Naive thymus-derived CD4-positive, alpha-beta T cell (primary cell): ENCODE measurements at places on chromosomes 4 and X.

- no peak for DNase-seq
These were observed 680.6 kb upstream of the CPEB2 start for GRCh38 chr4:14321723-14322122.

DNA sequence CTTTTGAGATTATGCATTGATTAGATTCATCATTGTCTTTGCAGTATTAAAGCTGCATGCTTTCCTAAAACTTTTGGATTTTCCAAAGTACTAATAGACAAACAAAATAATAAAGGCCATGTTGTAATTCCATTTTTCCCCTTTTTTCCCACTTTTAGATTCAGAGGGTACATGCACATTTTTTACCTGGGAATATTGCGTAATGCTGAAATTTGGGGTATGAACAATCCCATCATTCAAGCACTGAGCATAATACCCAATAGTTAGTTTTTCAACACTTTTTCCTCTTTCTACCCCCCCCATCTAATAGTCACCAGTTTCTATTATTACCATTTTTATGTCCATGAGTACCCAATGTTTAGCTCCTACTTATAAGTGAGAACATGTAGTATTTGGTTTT is 1863.6 kb downstream of the STIM2 start:
- DNase-seq = no peak

DNA sequence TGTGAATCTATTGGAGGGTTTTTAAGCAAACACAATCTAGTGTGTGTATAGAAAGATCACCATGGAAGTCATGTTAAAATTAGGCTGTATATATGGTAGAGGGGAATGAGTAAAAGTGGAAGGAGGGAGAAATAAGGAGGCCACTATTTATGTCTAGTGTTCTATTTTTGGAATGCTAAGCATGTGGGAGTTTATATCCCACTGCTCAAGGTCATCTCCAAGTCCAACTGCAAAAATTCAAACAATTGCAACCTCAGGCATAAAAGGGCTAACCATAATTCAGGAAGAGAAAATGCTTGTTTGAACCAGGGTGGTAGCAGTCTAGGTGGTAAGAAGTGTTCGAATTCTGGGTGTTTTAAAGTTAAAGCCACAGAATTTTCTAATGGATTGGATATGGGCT is 39.2 kb downstream of the SERPINA7 start:
- DNase-seq = no peak

DNA sequence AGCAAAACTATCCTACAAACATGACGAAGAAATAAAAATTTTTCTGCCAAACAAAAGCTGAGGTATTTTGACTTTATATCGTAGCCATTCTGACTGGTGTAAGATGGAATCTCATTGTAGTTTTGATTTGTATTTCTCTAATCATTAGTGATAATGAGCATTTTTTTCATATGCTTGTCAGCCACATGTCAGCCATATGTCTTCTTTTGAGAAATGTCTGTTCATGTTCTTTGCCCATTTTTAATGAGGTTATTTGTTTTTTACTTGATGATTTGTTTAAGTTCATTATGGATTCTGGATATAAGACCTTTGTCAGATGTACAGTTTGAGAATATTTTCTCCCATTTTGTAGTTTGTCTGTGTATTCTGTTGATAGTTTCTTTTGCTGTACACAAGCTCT is 24.5 kb downstream of the F8A2 start:
- DNase-seq = no peak

DNA sequence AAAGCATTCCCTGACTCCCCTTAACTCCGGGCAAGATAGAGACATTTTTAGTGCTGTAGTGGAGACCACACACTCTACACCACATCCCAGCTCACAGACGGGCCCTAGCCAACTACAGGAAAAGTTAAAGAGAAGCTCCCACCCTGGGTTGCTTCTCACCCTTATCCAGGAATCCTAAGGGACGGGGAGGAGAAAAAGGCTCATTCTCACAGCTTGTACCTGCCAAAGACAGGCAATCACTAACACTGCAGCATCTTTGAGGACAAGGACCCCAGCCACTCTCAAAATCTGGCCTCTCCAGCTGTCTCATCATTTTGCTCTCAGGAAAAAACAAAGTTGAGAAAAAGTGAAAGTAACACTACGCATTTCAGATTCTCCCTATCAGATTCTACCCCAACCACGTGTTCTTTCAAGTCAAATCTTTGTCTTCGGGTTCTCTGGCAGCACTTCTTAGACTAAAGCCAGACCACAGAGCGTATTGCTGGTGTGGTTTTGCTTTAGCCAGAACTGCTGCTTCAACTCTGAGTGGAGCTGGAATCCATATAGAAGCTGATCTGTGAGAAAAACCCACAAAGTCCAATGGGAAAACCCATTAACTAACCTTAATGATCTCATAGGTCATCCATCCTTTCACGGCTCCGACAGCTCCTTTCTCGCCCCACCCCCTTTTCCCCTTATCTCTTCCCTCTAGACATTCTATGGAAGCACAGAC is 605.9 kb upstream of the DIPK2B start:
- DNase-seq = peak; percentile 81

- peak; percentile 11 for DNase-seq
These were observed 1.8 kb downstream of the DCAF8L2 start for GRCh38 chrX:27591938-27592337.

- DNase-seq = peak; percentile 23
These were observed 11.9 kb upstream of the NDUFC1 start for GRCh38 chr4:139314047-139314800.

GRCh38 chr4:95318483-95318882 is 230.3 kb downstream of the UNC5C start:
- no peak for DNase-seq

DNA sequence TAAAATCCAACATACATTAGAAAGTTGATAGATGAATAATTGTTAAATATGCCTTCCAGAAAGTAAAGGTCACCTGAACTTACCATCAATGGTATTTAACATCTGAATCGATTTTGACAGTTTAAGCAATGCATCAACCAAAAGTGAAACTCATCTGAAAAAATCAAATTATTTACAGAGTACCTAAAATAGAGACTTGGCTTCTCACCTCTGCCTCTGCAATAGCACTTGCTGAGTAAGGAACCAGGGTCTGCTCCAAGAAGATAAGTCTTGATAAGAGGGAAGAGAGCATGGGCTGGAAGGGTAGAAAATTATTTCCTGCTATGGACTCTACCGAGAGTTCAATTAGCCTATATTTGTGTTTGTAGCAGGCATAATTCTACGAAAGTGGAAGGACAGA is 868.3 kb downstream of the STIM2 start:
- DNase-seq = no peak

DNA sequence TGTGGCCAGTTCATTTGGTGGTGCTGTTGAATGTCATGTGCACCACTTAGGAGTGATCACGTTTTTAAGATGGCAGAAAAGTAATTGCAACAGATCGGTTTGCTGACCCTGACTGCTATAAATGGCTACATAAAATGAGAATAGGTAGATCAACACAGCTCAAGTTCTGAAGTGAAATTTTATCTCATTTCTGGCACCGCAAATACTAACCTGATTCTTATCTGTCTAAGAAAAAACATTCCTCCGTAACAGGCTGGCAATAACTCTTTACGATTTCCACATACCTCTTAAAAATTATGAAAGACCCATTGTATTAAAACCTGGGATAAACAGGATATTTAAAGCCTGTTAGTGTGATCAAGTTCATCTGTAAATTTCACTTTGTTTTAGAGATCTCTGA is 387.5 kb downstream of the PDGFC start:
- no peak for DNase-seq

DNA sequence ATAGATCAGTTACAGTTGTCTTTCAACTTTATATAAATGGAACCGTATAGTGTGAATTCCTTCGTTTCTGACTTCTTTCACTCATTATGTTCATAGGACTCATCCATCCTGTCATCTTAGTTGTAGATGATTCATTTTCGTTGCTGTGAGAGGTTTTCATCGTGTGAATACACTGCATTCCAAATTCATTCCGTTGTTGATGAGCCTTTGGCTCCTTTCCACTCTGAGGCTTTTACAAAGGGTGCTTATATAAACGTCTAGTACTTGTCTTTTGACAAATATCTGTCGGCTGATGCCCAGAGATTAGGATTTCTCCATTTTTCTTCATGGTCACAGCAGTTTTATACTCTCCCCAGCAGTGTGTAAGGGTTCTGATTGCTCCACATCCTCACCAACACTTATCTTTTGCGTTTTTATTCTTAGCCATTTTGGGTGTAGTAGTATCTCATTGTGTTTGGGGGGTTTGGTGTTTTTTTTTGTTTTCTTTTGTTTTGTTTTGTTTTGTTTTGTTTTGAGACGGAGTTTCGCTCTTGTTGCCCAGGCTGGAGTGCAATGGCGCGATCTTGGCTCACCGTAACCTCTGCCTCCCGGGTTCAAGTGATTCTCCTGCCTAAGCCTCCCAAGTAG is 48.6 kb downstream of the LRP2BP start:
- DNase-seq = no peak

- DNase-seq = no peak
These were observed 183.6 kb upstream of the DKK2 start for GRCh38 chr4:107219681-107220080.

GRCh38 chr4:16006771-16007446 is 43.9 kb upstream of the FGFBP2 start:
- DNase-seq = no peak

DNA sequence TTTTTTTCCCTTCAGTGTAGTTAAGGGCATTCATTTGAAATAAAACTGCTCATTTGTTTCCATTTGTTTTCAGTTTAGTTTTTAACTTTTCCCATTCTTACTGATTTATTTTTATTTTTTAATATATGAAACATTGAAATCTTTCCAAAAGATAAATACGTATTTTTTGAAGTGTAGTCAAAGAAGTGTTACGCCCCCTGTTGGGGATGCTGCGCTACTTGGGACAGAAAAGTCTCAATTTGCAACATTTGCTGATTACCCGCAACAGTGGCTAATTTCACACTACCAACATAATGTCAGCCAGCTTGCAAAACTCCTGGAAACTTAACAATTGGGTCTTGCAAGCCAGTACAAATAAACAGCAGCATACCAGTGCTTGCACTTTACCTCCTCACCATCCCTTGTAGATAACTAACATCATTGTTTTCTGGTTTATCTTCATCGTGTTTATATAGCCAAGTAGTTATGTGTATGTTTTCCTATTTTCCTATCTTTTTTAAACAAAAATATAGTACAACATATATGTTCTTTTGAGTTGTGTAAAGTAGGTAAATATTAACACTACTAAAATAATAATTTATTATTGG is 158.6 kb downstream of the STPG2 start:
- DNase-seq = no peak

DNA sequence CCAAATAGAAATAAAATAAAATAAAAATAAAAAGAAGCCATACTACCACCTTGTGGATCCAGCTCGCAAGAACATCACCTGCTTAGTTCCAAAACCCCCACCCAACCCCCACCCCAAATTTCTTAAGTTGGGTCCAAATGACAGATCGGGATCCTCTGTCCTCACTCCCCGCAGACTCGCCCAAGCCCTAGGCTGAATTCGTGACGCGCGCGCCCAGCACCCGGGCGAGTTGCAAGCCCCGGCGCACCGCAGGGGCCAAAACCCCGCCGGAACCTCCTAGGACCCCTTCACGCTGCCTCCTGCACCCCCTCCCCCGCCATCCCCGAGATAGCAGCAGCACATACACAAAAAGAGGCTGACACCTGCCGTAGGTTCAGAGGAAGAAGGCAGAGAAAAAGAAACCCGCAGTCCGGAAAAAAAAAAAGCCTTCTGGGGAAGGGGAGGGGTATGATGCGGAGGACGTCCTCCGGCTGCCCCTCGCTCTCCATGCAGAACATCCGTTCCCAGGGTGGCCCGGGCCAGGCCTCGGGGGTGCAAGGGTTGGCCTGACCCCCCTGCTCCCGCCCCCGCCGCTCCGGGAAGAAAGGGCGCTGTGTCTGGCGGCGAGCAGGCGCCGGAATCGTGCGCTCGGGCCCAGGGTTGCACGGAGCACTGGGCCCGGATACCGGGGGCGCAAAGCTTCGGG is 2.6 kb downstream of the NLGN4X start:
- DNase-seq = no peak

GRCh38 chr4:101584306-101584705 is 206.2 kb upstream of the BANK1 start:
- DNase-seq = no peak
